EL (cell line): ENCODE measurements at places on chromosomes 7 and 10.

GRCh38 chr7:28070297-28071055, 110.1 kb downstream of the JAZF1 start:
- peak; percentile 35 for DNase-seq

GRCh38 chr7:140828741-140829140, 96.0 kb downstream of the BRAF start:
- DNase-seq = no peak

DNA sequence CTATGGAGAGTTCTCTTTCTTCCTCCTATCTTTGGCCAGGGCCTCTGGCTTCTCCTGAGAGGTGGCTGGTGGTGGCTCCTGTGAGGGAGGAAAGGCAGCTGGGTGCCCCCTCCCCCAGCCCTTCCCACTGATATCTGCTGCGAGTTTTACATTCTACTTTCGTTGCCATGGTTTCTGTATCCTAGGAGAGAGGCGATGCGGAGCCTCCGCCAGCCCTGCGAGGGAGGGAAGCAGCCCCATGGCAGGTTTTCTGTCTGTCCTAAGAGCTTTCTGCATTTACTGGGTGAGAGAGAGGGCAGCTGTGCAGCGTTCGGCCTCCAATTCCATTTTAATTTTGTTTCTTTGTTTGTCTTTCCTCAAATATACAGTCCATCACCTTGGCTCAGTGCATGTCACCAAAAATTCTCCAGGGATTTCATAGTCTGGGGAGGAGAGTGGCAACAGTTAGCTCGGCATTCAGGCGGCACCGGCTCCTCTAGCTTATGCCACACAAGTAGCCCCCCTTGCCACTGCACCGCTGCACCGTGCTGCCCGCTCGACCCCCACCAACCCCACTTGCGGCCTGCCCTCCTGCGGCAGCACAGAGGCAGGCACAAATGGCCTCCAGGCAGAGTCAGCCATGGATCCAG, 20.4 kb downstream of the DNAJB12 start:
- DNase-seq = no peak

DNA sequence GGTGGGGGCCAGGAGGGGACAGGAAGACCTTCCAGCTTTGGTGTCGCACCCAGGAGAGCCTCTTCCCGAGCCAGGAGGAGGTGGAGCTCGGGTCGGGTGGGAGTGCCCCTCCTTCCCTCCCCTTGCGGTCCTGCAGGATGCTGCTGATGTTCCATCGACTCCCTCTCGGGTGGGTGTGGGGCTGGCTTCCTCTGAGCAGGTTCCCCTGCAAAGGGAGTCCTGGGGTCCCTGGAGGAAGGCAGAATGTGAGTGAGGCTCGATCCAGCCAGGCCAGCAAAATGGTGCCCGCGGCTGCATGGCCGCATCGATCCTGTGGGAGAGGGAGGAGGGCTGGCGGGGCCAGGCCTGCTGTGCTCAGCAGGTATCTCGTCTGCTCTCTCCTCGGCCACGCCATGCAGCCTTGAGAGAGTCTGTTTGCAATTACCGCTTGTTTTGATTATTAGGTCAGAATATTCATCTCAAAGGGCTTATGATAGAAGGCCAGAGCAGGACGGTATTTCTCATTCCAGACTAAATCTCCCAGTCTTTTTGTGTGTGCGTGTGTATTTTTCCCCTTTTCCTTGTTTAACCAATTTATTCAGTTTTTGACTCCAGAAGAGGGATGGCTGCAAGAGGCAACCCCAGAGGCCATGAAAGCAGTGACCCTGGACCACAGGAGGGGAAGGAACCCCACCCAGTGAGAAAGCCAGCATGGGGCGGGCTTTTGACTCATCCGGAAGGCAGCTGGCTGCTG, 137.3 kb upstream of the ZMIZ1 start:
- DNase-seq = peak; percentile 89

DNA sequence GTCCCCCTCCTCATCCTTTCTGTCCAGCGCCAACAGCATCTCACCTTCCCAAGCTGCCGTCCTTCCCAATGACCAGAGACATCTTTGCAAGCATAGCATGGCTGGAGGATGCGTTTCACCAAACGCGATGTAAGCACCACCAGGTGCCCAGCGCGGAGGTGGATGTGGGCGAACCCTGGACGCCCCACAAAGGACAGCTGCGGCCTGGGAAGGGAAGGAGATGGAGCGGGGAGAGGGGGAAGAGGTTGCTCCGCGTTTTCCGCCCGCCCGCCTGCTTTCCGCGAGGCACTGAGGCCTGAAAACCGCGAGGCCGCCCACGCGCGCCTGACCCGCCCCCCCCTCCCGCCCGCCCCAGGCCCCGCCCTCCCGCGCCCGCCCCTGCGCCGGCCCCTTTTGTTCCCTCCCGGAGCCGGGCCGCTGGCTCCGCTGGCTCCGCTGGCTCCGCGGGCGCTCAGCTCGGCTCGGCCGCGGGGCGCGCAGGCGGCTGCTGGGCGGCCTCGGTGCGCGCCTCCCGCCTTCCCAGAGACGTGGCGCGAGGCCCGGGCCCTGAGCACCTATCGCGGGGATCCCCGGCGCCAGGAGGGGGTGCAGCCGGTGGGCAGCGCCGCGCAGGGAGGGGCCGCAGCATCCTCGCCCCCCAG, at the start of gene CLIP2:
Gene CLIP2 (plus strand): TSS at position 390 of the 641 bp plus-strand sequence. CDS start 28,140 bp downstream, outside the sequence.
- DNase-seq = peak; percentile 78
